NCI-H1105 (cell line): ENCODE measurements at places on chromosomes 2 and 18.
A peak's percentile ranks its signal among the peaks of the same experiment; 100 is the strongest.

- DNase-seq, result peak; percentile 12
Measured at GRCh38 chr2:99624677-99625076, 134.9 kb upstream of the REV1 start.

GRCh38 chr2:152582081-152582480, 135.2 kb downstream of the PRPF40A start:
- DNase-seq, result no peak

GRCh38 chr18:6221602-6222014, 193.1 kb downstream of the L3MBTL4 start:
- DNase-seq, result no peak

DNA sequence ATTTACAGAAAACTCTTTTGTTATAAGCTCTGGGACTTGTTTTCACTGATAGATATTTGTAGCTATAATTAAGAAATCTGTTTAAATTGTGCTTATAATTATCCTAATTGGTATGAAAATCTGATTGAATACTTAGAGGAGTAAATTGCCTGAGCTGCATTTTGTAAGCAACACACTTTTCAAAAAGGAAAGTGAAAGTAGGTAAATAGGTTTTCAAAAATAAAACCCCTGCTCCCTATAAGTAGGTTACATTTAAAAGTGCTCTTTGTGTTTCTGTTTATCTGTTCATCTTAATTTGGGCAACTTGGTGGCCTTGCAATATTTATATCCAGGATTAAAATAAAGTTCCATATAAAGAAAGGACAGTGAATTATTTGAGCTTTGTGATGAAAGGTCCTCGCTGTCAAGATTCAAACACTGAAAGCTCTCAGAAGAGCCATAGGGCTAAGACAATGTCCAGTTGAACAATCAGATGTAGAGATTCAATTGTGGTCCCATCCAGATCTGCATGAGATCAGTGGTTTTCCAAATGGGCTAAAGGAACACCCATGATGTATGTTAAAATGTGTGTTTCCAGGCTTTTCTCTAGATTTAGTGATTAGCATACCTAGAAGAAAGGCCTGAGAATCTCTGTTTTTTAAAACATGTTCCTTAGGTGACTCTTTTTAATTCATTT, 371.6 kb downstream of the RPRM start:
- DNase-seq, result no peak

DNA sequence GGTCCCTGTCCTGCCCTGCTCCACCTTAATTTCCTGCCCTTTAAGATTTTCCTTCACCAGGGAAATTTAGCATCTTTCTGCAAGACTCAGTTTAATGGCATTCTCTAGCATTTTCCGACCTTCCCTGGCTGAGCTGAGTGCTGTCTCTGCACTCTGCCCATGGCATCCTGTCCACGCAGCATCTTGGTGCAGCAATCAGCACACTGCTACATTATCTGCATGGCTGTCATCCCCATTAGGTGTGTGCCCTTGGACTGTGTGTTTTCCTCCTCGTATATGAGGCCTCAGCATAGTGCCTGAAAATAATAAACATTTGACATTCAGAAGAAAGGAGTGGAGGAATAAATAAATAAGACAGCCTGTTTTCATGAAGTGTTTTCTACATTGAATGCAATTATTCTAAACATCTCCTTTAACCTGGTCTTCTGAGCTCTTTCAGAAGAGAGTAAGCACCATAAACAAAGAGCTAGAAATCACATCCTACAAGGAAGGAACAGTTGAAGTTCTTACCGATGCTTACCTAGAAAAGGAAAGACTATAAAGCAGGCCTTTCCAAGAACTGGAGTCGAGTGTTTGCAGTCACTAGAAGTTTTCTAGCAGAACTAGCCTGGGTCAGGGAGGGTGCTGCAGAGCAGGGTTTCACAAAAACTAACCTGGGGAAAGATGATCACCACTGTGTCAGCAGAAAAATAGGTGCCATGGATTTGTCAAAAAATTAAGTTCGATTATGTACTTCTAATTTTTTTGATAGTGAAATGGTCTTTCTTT, 131.4 kb upstream of the ITGB6 start:
- no peak for DNase-seq

DNA sequence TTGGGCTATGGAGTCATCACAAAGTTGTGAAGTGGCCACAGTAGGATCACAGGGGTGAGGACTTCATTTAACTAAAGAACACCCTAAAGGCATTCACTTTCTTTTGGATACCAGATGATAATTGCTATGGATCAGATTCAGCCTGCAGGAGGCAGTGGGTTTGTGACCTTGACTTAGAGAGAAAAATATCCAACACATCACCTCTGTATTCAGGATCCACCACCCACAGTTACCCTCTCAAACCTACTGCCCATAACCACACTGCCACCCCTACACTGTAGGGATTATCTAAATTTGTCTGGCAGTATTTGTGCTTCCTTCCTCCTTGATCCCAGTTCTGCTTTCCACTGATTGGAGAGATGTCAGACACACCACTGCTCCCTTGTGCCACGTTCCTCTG, 269.4 kb downstream of the MYCN start:
- no peak for DNase-seq

GRCh38 chr2:7916670-7917069, 765.2 kb upstream of the ID2 start:
- no peak for DNase-seq

DNA sequence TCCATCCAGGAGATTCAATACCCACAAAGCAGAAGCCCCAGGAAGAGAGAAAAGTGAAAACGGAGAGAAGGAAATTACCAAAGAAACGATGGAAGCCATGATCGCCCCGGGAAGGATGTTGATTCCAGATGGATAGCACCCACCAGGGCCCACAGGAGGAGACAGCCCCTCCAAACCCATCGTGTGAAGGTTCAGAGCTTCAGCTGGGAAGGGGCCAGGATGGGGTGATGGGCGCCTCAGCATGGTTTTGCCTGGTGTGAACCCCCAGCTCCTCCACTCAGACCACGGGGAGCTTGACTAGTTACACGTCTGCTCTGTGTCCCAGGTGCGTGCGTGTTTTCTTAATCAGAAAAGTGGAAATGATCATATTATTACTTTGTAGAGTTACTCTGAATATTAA, 264.5 kb downstream of the EIPR1 start:
- DNase-seq, result no peak

- no peak for DNase-seq
Measured at GRCh38 chr2:114201781-114202180, 240.7 kb upstream of the DPP10 start.
